PC-9 (cell line): ENCODE measurements at places on chromosomes 6 and 20. TPM values are rescaled to one million over a fixed set of nuclear protein-coding genes. Genes with fewer than 3 reads are reported as not detected.

Gene SEL1L2
- total RNA-seq: not detected in 2 replicates

Gene RIPOR3
- total RNA-seq: 4.1 and 6.3 TPM in 2 replicates

Gene CAGE1
- 0.13 TPM in 2 replicates for total RNA-seq

Gene PRR18
- not detected in 2 replicates for total RNA-seq

Gene GRM1
- 0.26 TPM in 1 of 2 replicates, not detected in the other for total RNA-seq

Gene TNFAIP3
- 7.2 and 7.8 TPM in 2 replicates for total RNA-seq

Gene FHL5
- total RNA-seq: not detected in 2 replicates

Gene CST7
- total RNA-seq: not detected in 2 replicates

Gene TRDN
- not detected in 2 replicates for total RNA-seq

Gene PTCRA
- not detected in 2 replicates for total RNA-seq

DNA sequence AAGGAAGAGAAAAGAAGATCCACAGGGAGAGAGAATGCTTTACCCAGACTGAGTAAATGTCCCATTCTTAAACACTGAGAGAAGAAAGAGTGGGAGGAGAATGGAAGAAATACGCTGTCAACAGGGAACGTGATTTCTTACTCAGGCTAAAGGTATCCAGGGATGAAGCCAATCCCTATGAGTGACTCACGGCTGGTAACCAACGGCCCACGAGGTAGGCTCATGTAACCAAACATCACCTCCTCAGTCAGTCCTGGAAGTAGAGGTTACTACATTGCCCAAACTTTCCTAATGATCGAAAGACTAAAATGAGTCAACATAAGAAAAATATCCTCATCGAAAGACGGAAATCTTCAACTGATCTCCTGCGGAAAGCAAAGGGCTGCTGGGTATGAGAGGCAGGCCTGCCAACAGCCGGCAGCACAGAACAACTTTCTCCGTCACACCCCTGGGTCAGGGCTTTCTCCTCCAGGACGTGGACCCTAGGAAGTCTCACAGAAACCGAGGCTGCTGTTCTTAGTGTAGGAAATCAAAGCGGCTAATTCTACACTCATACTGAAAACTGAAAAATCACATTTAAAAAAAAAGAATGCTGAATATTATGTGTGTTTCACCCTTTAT, 292.6 kb downstream of the GMDS start:
- peak overlapping the region; percentile 96 for H3K27ac ChIP-seq
- H3K4me1 ChIP-seq: peaks cover 19% of the 10 kb centered on the region
- H3K27me3 ChIP-seq: no peaks in the 10 kb centered on the region
- no peaks in the 10 kb centered on the region for H3K36me3 ChIP-seq

DNA sequence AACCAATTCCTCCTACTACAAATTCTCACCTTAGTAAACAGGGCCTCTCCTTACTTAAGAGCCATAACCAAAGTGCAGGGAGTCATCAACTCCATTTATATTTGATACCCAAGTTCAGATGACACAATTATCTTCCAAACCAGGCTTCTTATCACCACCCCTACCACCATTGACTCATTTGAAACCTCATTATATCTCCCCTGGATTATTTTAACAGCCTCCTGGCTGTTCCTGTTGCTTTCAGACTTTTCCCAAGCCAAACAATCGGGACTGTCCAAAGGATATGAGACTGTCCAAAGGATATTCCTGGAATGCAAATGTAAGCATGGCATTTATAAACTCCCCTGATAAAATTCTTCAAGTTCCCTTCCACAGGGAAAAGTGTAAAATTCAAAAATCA, 394.3 kb downstream of the MAFB start:
- no peaks in the 10 kb centered on the region for H3K27me3 ChIP-seq
- no peaks in the 10 kb centered on the region for H3K36me3 ChIP-seq
- DNase-seq: no peak

DNA sequence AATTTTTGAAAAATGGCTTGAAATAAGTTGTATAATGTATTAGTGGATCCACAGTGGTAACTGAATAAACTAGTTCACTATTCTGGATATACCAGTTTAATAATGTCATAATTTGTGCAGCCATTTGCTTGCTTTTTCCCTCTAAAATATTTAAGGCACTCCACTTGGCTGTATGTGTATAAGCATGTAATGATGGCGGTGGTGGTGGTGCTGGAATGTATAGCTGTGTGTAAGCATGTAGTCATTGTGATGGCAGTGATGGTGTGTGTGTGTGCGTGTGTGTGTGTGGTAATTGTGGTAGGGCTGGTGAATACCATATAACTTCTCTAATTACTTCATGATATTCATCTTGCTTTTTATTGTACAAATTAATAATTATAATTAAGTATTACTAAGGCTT, 89.2 kb upstream of the HIVEP1 start:
- no peak for DNase-seq
- H3K27me3 ChIP-seq: no peaks in the 10 kb centered on the region
- no peaks in the 10 kb centered on the region for H3K36me3 ChIP-seq
- peaks cover 18% of the 10 kb centered on the region for H3K4me1 ChIP-seq
- no peak overlapping the region for H3K27ac ChIP-seq

DNA sequence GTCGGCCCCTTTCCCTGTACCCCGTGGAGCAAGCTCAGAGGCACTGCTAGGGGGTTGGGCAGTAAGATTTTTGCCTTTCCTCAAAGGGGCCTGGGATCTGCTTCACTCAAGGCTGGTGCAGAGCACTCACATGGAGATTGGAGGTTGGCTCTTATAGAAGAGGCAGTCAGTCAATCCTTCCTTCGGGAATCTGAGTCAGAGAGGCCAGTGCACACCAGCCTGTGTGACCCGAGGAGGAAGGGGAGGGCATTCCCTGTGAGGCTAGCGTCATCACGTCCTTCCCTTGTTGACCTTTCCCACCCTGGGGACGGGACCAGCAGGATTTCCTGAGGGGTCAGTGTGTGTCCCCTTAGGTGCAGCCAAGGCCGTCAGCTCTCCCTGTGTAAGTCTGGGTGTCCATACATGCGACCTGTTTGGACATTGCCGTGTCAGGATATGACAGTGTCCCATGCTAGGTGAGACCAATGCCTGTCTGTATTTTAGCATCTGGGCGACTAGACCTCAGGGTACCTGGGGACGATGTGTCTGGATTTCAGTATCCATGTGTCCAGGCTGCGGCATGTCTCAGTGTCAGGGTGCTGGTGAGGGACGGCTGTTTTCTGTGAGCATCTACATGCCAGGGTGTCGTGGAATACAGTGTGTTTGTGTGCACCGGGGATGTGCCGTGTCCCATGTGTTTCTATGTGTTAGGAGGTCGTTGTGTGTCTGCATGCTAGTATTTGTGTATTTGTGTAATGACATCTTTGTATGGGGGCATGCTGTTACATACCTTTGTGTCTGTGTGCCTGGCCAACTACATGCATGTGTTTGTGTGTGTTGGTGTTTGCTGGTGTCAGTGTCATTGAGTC, 2.8 kb upstream of the ZNF512B start:
- no peak overlapping the region for H3K27ac ChIP-seq
- no peaks in the 10 kb centered on the region for H3K27me3 ChIP-seq
- H3K36me3 ChIP-seq: no peaks in the 10 kb centered on the region
- peak; percentile 33 for DNase-seq
- H3K4me1 ChIP-seq: peaks cover 11% of the 10 kb centered on the region
- no peak overlapping the region for H3K4me3 ChIP-seq

GRCh38 chr6:63635588-63636517, at the start of gene PHF3:
Gene PHF3, plus strand, starts transcription at chr6:63635802. Its CDS starts 10,750 bp downstream, at chr6:63646552.
- H3K27me3 ChIP-seq: no peaks in the 10 kb centered on the region
- H3K4me1 ChIP-seq: peaks cover 37% of the 10 kb centered on the region
- DNase-seq: peak; percentile 92

GRCh38 chr20:34862724-34863123, 9.9 kb downstream of the GGT7 start:
- H3K4me1 ChIP-seq: peaks cover 21% of the 10 kb centered on the region
- H3K27ac ChIP-seq: no peak overlapping the region
- DNase-seq: no peak

- H3K4me1 ChIP-seq: no peaks in the 10 kb centered on the region
- no peaks in the 10 kb centered on the region for H3K27me3 ChIP-seq
- no peak overlapping the region for H3K27ac ChIP-seq
- DNase-seq: no peak
Observed at GRCh38 chr6:72580281-72580940, 41.5 kb upstream of the KCNQ5 start.

GRCh38 chr6:75128878-75129570, 76.8 kb downstream of the COL12A1 start:
- no peaks in the 10 kb centered on the region for H3K27me3 ChIP-seq
- H3K36me3 ChIP-seq: no peaks in the 10 kb centered on the region
- H3K4me1 ChIP-seq: no peaks in the 10 kb centered on the region
- DNase-seq: no peak
- no peak overlapping the region for H3K4me3 ChIP-seq

DNA sequence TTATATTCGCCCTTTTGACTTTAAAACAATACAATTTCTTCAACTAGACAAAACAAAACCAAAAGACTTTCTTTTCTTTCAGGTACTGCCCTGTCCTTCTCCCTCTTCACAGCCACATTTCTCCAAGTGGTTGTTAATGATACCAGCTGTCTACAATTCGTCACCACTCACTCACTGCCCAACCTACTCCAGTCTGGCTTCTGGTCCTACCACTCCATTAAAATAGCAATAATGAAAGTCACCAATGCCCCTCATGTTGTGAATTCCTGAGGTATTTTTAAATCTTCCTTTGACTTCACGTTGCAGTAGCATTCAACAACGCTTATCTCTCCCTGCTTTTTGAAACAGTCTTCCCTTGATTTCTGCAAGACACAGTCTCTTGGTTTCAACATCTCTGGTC, 11.6 kb upstream of the MAN1A1 start:
- no peak overlapping the region for H3K27ac ChIP-seq
- no peaks in the 10 kb centered on the region for H3K4me1 ChIP-seq
- H3K27me3 ChIP-seq: no peaks in the 10 kb centered on the region
- no peak for DNase-seq
- H3K4me3 ChIP-seq: no peak overlapping the region
- H3K36me3 ChIP-seq: no peaks in the 10 kb centered on the region

- no peak overlapping the region for H3K27ac ChIP-seq
- H3K4me1 ChIP-seq: peaks cover 34% of the 10 kb centered on the region
- no peak for DNase-seq
- no peaks in the 10 kb centered on the region for H3K36me3 ChIP-seq
- H3K4me3 ChIP-seq: no peak overlapping the region
- no peaks in the 10 kb centered on the region for H3K27me3 ChIP-seq
Observed at GRCh38 chr6:105593056-105593690, 190.3 kb upstream of the PREP start.

DNA sequence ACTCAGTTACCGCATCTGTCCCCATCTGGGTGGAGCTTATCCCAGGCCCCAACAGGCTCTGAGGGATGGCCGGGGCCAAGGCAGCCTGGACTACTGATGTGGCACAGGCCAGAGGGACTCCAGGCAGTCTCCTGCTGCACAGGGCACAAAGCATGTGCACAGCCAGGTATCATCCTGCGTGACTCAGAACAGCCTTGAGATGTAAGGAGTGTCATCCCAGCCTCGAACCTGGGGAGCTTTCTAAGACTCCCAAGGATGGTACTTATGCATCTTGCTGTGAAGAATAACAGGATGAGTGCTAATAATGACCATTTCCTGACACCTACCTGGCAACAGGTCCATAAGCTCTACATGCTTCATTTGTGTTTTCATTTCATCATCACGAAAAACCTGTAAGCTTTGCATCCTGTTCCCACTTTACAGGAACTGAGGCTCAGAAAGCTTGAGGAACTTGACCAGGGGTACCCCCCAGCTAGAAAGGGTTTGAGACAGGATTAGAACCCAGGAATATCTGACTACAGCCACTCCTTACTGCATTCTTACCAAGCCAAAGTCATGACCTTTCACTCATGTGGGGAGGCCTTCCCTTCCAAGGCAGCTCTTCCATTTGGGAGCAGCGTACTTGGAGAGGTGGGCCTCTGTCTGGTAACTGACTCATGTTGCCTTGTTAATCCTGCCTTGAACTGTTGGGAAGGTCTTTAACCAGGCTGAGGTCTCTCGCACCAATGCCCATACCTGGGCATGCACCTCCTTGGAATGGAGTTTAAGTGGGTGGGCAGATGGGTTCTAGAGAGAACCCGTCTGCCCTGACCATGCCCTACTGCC, 1.9 kb downstream of the TRIB3 start:
- peaks cover 53% of the 10 kb centered on the region for H3K36me3 ChIP-seq
- H3K4me1 ChIP-seq: peaks cover 55% of the 10 kb centered on the region
- peak overlapping the region; percentile 99 for H3K27ac ChIP-seq
- no peak for DNase-seq
- peak overlapping the region; percentile 59 for H3K4me3 ChIP-seq

DNA sequence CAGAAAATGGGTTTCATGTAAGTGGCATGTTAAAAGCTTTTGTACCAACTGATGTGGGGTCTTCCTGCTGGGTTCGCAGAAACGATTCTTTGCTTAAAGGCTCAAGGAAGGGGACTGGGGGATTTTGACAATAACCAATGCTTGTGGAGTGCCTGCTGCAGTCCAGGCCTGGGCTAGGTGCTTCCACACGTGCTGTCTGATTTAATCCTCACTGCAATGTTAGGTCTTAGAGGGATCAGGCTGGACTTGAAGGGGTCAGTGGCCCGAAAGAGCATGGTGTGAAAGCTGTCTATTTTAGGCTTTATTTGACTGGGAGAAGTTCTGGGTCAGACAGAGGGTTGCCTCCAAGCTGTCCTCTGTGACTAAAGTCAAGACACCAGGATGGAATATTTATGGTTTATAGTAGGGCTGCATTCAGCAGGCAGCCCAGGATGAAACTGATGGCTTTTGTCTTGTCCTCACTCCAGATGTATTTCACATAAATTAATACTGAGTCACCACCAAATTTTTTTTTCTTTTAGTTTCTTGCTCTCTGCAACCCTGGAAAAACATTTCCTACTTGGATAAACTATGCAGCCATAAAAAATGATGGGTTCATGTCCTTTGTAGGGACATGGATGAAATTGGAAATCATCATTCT, 219.1 kb downstream of the ZMYND8 start:
- H3K27ac ChIP-seq: no peak overlapping the region
- H3K4me3 ChIP-seq: no peak overlapping the region
- no peaks in the 10 kb centered on the region for H3K27me3 ChIP-seq
- no peaks in the 10 kb centered on the region for H3K36me3 ChIP-seq

DNA sequence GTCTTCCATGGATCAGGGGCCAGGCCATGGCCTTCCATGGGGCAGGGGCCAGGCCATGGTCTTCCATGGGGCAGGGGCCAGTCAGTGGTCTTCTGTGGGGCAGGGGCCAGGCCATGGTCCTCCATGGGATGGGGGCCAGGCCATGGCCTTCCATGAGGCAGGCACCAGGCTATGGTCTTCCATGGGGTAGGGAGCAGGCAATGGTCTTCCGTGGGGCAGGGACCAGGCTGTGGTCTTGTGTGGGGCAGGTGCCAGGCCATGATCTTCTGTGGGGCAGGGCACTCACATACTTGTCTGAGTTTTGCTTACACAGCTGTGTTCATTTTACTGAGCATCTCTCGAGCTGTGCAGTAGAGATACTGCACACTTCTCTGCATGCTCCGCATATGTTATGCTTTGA, 57.3 kb upstream of the THBS2 start:
- H3K27ac ChIP-seq: no peak overlapping the region
- DNase-seq: no peak
- no peak overlapping the region for H3K4me3 ChIP-seq
- no peaks in the 10 kb centered on the region for H3K4me1 ChIP-seq
